ENCODE measurements at places on chromosomes 12 and 14.

DNA sequence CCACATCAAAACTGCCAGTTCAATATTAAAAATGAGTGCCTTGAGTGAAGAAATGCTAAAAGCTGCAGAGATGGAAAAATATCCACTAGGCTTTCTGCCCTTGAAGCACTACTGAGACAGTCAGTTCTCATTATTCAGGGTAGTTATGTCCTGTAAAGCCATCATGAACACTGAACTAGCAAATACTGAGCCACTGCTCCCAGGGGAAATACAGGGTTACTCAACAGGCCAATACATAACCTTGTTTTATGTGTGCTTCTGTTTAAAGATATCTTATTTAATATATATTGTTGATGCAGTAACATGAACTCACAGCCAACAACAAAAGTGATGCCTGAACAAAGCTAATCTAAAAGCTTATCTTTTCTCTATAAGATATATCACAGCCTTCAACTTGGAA is 3.3 kb downstream of the RAD52 start:
- H3K4me1 ChIP-seq: peaks cover 2% of the 10 kb centered on the region
- no peak for DNase-seq
- H3K4me3 ChIP-seq: no peak overlapping the region
- H3K36me3 ChIP-seq: peaks cover 2% of the 10 kb centered on the region
- H3K27me3 ChIP-seq: no peaks in the 10 kb centered on the region
- H3K27ac ChIP-seq: no peak overlapping the region

- H3K4me1 ChIP-seq: peaks cover 54% of the 10 kb centered on the region
- H3K4me3 ChIP-seq: peak overlapping the region; percentile 83
- H3K27me3 ChIP-seq: no peaks in the 10 kb centered on the region
- peak overlapping the region; percentile 98 for H3K27ac ChIP-seq
- peaks cover 2% of the 10 kb centered on the region for H3K36me3 ChIP-seq
These were observed 45.1 kb upstream of the PNMA1 start for GRCh38 chr14:73759183-73759713.

GRCh38 chr12:102565555-102565954 is 85.2 kb upstream of the IGF1 start:
- H3K27me3 ChIP-seq: no peaks in the 10 kb centered on the region
- H3K36me3 ChIP-seq: no peaks in the 10 kb centered on the region
- DNase-seq: no peak
- peaks cover 6% of the 10 kb centered on the region for H3K4me1 ChIP-seq

DNA sequence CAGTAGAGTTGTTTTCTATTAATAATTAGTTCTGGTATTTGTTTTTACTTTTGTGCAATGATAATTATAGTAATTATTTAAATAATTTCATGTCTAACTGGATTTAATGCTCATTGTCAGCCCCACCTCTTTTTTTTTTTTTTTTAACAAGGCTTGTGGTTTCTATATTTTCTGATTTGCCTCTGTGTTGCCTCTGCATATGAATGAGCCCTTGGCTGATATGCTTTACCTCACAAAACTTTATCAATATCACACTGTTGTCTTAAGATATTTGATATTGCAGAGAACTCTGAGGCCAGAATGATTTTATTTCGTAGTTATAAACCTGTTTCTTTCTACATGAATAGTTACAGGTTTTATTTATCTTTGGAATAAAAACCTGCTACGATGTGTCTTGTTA is 116.2 kb upstream of the ATP2B1 start:
- no peaks in the 10 kb centered on the region for H3K36me3 ChIP-seq
- no peak overlapping the region for H3K27ac ChIP-seq
- DNase-seq: no peak
- H3K4me3 ChIP-seq: no peak overlapping the region
- no peaks in the 10 kb centered on the region for H3K27me3 ChIP-seq

GRCh38 chr12:56884421-56884820 is 49.8 kb downstream of the SDR9C7 start:
- no peaks in the 10 kb centered on the region for H3K36me3 ChIP-seq
- no peak overlapping the region for H3K4me3 ChIP-seq
- no peaks in the 10 kb centered on the region for H3K4me1 ChIP-seq
- no peak overlapping the region for H3K27ac ChIP-seq
- DNase-seq: no peak

- H3K4me1 ChIP-seq: no peaks in the 10 kb centered on the region
- peak; percentile 22 for DNase-seq
- H3K27me3 ChIP-seq: no peaks in the 10 kb centered on the region
- no peak overlapping the region for H3K27ac ChIP-seq
- H3K4me3 ChIP-seq: no peak overlapping the region
- H3K36me3 ChIP-seq: peaks cover 1% of the 10 kb centered on the region
These were observed 12.8 kb downstream of the VCPKMT start for GRCh38 chr14:50103558-50103957.

DNA sequence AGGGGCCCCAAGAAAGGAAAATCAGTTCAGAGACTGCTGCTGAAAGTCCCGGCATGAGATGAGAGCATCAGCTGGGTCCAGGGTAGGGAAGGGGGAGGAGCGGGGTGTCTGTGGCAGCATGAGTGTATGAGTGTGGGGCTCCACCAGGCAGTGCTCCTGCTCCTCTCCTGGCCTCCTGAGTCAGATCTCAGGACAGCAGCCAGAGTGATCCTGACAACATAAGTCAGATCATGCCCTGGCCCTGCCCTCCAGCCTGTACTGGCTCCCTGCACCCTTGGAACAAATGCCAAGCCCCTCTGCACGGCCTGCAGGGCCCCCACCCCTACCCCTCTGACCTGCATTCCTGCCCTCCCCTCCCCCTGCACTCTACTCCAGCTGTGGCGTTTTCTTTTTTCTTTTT is 24.2 kb upstream of the LRP1-AS start:
- no peak overlapping the region for H3K4me3 ChIP-seq
- peak; percentile 93 for DNase-seq
- peaks cover 18% of the 10 kb centered on the region for H3K4me1 ChIP-seq
- H3K27ac ChIP-seq: no peak overlapping the region
- H3K36me3 ChIP-seq: peaks cover 66% of the 10 kb centered on the region

DNA sequence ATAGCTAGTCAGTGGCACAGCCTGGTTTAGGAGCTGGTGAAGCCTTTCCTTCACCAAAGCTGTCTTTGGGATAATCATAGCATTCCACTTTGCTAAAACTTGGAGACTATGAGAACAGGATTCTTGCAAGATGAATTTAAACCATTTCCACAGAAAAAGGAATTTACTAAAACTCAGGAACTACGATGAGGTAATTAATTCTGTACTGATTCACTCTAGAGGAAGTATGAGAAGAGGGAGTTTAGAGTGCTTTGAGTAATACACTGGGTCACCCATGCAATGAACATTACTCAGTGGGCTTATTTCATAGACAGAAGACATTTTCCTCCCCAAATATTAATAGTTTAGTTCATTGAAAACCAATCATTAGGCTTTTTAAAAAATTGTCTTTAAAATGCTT is 73.0 kb downstream of the RMST start:
- no peak overlapping the region for H3K27ac ChIP-seq
- DNase-seq: no peak
- no peaks in the 10 kb centered on the region for H3K27me3 ChIP-seq
- H3K4me3 ChIP-seq: no peak overlapping the region

GRCh38 chr12:50166799-50167048 is 445 bp downstream of the CERS5 start:
- H3K4me1 ChIP-seq: no peaks in the 10 kb centered on the region
- H3K27ac ChIP-seq: peak overlapping the region; percentile 89
- no peaks in the 10 kb centered on the region for H3K36me3 ChIP-seq
- no peak for DNase-seq
- H3K27me3 ChIP-seq: no peaks in the 10 kb centered on the region

DNA sequence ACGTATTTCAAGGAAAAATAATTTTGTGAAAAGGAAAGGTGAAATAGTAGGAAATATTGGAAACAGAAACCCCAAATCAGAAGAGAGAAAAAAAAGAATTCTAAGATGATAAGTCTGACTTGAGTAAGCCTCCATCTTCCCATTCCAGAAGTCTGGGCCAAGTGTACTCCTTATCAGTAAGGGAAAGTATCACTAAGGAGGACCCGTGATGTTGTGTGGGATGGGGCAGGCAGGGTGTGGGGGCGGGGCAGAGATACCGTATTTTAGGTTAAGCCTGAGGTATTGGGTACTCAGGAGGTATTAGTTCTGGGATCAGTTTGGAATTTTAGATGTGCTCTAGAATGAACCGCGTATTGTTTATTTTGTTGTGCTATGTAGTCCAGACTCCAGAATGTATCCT is 33.8 kb upstream of the PSMA6 start:
- no peaks in the 10 kb centered on the region for H3K27me3 ChIP-seq
- no peak for DNase-seq
- H3K4me1 ChIP-seq: no peaks in the 10 kb centered on the region
- no peaks in the 10 kb centered on the region for H3K36me3 ChIP-seq
- H3K4me3 ChIP-seq: no peak overlapping the region
- H3K27ac ChIP-seq: no peak overlapping the region

GRCh38 chr12:118307069-118307954 is 65.4 kb downstream of the TAOK3 start:
- peaks cover 5% of the 10 kb centered on the region for H3K4me1 ChIP-seq
- peak overlapping the region; percentile 0 for H3K4me3 ChIP-seq
- no peaks in the 10 kb centered on the region for H3K27me3 ChIP-seq

- DNase-seq: no peak
- H3K36me3 ChIP-seq: no peaks in the 10 kb centered on the region
- no peaks in the 10 kb centered on the region for H3K4me1 ChIP-seq
- no peak overlapping the region for H3K27ac ChIP-seq
- no peak overlapping the region for H3K4me3 ChIP-seq
These were observed 484.6 kb downstream of the AACS start for GRCh38 chr12:125549836-125550235.

DNA sequence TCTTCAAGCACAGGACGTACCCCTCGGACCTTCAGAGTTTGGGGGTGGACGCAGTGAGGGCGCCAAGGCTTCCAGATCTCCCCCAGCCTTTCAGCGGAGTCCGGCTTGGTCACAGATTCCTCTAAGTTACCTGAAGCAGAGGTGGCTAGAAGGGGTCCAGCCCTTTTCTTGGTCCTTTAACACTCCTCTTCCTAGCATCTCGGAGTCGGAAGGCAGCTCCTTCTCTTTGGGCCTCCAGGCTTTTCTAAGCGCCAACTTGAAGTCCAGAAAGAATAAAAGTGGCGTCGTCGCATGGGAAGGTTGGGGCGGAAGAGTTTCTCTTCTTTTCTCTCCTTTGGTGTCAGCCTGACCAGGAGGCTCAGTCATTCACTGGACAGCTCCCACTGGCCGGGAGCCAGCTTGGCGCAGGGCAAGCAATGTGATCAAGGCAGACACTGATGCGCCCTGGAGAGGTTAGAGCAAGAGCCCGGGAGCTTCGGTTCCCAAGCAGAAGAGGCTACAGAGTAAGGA is 9.6 kb downstream of the OR6S1 start:
- DNase-seq: peak; percentile 49
- no peak overlapping the region for H3K27ac ChIP-seq
- no peaks in the 10 kb centered on the region for H3K36me3 ChIP-seq
- H3K4me1 ChIP-seq: peaks cover 2% of the 10 kb centered on the region
- no peak overlapping the region for H3K4me3 ChIP-seq

GRCh38 chr14:100400115-100400514 is 77.0 kb downstream of the SLC25A47 start:
- H3K4me1 ChIP-seq: no peaks in the 10 kb centered on the region
- no peak overlapping the region for H3K4me3 ChIP-seq
- no peak overlapping the region for H3K27ac ChIP-seq
- no peaks in the 10 kb centered on the region for H3K27me3 ChIP-seq
- DNase-seq: no peak

DNA sequence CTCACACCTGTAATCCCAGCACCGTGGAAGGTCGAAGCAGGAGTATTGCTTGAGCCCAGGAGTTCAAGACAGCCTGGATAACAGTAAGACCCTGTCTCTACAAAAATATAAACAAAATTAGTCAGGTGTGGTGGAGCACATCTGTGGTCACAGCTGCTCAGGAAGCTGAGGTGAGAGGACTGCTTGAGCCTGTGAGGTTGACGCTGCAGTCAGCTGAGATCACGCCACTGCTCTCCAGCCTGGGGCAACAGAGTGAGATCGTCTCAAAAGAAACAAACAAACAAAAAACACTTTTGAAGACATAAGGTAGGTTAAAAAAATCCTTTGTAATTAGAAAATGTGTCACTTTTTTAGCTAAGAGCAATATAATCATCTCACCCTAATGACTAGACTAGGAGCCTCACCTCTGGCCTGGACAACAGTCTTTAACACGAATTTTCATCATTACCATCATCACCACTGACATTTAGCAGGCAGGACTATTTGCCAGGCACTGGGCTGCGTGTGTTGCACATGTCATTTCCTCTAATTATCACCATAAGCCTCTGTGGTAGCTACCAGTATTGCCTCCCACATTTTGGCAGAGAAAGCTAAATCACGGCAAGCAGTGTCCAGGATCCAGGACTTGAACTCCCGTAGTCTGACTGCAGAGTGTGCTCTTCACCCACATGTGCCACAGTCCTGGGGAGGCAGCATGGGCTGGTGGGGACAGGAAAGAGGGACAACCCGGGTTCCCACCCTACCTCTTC is 4.6 kb upstream of the SYCP3 start:
- H3K36me3 ChIP-seq: peaks cover 3% of the 10 kb centered on the region
- DNase-seq: no peak
- H3K27ac ChIP-seq: no peak overlapping the region
- H3K27me3 ChIP-seq: no peaks in the 10 kb centered on the region
- H3K4me1 ChIP-seq: no peaks in the 10 kb centered on the region
- no peak overlapping the region for H3K4me3 ChIP-seq

DNA sequence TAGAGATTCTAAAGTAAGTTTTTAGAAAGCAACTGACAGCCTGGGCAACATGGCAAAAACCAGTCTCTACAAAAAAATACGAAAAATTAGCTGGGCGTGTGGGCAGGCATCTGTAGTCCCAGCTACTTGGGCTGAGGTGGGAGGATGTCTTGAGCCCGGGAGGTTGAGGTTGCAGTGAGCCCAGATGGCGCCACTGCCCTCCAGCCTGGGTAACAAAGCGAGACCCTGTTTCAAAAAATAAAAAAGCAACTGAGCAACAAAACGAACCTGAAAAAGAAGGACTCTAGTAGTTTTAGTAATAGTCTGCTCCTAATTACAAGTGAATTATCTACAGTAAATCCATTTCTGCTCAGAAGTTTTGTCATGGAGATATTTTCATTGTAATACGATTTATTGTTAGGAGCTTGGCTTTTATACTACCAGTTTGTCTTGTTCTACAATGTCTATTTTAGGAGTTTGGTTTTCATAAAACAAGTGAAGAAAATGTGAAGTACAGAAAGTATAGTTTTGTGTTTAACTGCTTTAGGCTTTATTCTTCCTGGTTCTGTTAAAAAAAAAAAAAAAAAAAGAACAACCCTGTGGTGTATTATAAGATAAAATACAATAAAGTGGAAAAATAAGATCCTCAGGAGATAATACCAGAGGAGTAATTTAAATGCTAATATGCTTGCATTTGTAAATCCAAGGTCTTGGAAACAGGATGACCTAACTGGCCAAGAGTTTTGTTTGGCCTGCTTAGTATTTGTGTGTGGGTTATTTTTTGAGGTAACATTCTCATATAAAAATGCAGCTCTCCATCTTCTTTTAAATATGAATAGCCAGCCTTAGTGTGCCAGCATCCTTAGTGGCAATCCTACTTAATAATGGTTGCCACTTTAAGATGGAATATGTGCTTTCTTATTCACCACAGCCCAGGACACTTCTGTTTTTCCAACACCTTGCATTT is 2.8 kb downstream of the TMX1 start:
- DNase-seq: peak; percentile 11
- H3K27ac ChIP-seq: no peak overlapping the region
- no peaks in the 10 kb centered on the region for H3K4me1 ChIP-seq
- peak overlapping the region; percentile 21 for H3K4me3 ChIP-seq
